ENCODE measurements at places on chromosomes 3 and 15.
A peak's percentile ranks its signal among the peaks of the same experiment; 100 is the strongest.

GRCh38 chr15:59174835-59175831, 31.5 kb upstream of the LDHAL6B start:
- peak; percentile 81 for DNase-seq

- DNase-seq: no peak
These were observed 40.1 kb downstream of the OXSR1 start for GRCh38 chr3:38205472-38205805.

GRCh38 chr15:58332676-58333400, 99.0 kb upstream of the LIPC start:
- peak; percentile 77 for DNase-seq

DNA sequence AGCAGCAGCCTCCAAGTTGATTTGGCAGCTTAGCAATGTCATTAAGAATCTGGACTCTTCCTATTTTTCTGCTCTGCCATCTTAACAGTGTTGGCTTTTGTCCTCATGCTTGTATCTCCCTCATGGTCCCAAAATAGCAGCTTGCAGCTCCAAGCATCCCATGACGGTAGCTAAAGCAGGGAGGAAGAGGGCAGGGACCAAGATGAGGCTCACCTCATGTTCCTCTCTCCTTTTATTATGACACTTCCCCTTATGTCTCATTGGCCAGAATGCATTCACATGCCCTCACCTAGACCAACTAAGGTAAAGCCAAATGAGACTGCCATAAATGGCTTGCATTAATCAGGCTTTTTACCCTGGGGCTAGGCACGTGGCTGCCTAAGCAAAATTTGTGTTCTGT, 382.4 kb downstream of the SHQ1 start:
- DNase-seq: no peak

- DNase-seq: no peak
These were observed 7.7 kb upstream of the IRAK2 start for GRCh38 chr3:10157031-10157430.

DNA sequence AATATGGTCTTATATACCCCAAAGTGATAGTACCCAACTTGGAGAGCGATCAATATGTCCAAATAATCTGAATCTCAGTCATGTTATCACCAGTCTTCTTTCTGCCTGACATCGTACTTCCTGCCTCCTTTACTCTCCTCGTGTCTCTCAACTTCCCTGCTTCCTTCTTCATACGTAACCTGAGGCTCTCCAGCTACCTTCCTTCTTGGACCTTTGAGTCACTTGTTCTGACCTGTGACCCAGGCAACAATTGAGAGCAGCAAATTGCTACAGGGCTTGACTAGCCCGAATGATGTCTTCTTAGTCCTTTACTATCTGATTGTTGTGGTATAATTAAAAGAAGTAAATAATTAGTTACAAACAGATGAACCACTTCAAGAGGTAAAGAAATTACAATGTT, 145.9 kb upstream of the MBNL1 start:
- peak; percentile 21 for DNase-seq

- peak; percentile 50 for DNase-seq
These were observed 25.9 kb downstream of the MELTF start for GRCh38 chr3:197003461-197004385.

DNA sequence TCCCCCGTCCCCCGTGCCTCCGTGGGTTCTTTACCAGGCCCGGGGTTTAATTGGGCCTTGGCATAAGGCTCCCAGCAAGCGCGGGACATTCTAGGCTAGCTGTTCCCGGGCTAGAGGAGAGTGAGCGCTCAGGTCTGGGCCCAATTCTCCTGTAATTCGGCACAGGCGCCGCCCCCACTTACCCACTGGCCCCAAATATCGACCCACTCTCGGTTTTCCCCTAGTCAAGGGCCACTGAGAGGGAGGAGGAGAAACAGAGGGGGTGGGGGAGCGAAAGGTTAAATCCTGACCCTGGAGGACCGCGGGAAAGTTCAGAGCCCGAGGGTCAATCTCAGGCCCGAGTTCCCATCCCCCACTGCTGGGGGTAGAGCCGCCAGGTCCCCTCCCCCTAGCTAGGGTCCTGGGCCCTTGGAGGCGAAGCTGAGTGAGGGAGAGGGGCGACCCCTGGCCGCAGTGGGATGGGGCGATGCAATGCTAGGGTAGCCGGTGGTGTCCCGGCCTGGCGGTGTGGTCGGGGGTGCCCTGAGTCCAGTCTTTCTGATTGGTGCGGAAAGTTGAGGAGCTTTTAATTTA, 8.5 kb upstream of the ONECUT1 start:
- DNase-seq: no peak

DNA sequence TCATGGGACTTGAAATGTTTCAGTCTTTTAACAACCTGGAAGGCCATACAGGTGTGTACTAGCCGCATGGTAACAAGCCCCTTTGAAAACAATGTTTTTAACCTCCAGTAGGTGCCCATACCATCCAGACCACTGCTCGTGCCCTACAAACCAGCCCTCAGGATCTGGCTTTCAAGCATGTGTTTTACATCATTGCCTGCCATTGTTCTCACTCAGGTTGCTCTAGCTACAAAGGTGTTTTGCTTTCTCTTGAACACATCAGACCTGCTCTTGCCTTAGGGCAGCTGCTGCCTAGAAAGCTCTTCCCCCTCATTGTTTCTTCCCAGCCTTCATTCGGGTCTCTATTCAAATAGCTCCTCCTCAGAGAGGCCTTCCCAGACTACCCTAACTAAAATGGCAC, 32.3 kb upstream of the MAP3K13 start:
- DNase-seq: no peak

- DNase-seq: no peak
These were observed 382.6 kb upstream of the THBS1 start for GRCh38 chr15:39198044-39199000.

DNA sequence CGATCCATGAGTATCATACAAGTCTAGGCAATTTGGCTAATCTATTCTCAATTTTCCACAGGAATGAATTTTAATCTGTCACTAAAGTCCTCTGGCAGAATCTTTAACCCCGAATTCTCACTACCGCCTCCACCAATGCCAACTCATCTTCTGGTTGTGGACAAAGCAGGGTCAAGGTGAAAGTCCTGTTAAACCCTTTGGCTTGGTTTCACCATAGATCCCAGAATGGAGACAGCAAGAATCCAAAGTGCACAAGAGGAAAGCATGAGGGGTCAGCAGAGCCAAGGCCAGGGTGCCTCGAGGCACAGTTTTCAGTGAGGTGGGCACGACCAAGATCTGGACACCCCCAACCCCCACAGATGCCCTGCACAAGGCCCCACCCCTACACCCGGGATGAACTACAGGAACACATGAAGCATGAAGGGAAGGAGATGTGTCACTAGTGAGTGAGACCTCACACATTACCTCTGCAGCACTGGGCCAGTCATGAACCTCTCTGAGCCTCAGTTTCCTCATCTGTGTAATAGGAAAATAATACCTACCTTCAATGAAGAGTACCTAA, 466.2 kb downstream of the EPHB1 start:
- no peak for DNase-seq

- DNase-seq: no peak
These were observed 224.3 kb downstream of the EDEM1 start for GRCh38 chr3:5411786-5412185.

- peak; percentile 88 for DNase-seq
These were observed 361.6 kb downstream of the LSAMP start for GRCh38 chr3:116083683-116084082.

DNA sequence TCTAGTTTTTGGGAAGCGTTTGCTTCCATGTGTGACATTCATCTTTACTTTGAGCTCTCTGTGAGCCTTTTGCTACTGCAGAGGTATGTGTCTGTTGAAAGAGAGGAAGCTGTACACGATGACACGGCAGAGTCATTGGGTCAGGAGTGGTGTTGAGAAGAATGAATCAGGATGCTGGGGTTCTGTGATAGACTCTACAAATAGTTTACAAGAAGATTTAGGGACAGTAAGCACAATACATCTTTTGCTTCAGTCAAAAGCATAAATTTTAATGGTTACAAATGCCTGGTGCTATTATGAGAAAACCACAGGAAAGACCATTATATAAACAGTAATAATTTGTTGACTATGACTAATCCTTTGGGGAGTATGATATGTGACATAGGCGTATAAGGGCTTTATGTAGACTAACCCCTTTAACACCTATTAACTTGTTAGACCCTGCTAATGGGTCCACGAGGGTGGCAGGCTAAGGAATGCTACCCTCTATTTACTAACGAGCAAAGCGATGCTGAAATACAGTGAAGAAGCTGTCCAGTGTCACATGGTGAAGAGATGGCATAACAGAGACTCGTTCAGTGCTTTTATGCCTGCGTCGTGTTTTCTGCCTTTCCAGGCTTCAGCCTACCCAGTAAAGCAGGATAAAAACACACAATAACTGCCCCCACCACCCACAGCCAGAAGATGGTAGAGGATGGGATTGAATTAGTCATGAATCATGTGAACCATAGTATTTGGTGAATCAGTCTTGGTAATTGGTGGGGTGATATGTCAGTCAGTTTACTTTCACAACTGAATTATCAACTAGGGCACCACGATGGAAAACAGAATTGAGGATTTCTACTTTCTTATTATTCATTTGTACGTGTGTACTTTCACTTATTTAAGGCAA, 118.8 kb downstream of the LPP start:
- DNase-seq: peak; percentile 96

DNA sequence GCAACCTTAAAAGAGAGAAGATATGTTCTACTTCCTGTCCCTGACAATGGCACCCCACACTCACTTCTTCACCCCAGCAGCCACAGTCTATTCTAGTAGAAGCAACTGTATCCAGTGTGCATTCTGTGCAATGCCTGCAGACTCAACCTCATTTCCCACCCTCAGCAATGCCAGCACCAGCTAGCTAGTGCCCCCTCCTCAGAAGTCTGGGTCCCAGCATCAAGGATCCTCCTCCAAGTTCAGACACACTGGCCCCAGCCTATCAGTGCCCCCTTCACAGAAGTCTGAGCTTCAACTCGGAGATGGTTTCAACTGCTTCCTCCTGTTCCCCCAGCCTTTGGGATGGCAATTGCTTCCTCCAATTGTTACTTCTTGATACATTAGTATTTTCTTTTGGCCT, 268.3 kb downstream of the MEX3B start:
- DNase-seq: no peak

DNA sequence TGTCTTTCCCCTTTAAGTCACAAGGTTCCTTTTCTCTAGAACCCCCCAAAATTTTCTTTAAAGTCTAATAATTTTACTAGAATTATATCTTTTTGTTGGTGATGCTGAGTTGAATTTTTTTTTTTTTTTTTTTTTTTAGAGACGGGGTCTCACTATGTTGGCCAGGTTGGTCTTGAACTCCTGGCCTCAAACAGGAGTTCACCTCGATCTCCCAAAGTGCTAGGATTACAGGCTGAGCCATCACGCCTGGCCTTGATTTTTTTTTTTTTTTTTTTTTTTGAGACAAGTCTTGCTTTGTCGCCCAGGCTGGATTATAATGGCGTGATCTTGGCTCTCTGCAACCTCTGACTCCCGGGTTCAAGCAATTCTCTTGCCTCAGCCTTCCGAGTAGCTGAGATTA, 12.2 kb downstream of the SEC13 start:
- DNase-seq: no peak

DNA sequence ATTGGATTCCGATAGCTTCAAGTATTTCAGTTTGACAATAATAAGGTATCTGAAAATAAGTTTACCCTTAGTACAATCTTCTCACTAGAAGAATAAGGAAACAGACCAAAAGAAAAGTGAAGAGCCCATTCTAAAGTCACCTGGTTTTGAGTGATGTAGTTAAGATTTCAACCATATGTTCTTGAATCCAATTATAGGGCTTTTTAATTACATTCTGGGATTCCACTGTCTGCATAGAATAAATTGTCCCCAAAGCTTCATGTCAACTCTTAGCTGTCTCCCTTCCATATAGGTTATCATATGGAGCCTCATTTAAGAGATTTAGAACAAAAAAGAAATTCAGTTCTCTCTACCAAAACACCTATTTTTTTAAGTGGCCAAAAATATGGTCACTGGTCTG, 1158.8 kb downstream of the IGSF11 start:
- no peak for DNase-seq

GRCh38 chr15:98954411-98954810, 53.2 kb downstream of the PGPEP1L start:
- peak; percentile 10 for DNase-seq

- peak; percentile 57 for DNase-seq
These were observed 152.7 kb downstream of the IL20RB start for GRCh38 chr3:137110392-137110996.

GRCh38 chr15:29534378-29534777, 264.8 kb upstream of the NSMCE3 start:
- no peak for DNase-seq

DNA sequence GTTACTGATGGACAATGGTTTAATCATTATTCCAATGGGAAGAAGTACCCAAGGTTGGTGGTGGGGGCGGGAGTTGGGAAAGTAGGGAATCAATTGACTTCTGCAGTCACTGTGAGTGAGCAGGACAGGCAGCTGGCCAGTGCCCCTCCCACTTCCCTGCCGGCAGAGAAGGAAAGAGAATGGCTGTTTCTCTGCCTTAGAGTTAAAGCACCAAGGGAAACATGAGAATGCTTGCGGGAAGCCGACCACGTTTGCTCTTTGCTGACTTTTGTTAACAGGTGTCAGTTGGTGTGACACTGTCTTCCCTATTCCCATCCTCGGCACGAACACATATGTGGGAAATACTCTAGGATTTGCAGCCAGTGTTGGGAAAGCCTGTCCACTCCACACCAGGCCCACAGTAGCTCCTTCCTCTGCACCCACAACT, 33.5 kb upstream of the MFSD1 start:
- peak; percentile 72 for DNase-seq

All from ELR (cell line).